Fibroblast of lung (primary cell): ENCODE measurements at places on chromosomes 3 and 15.

GRCh38 chr3:147099076-147099475, 307.3 kb downstream of the ZIC4 start:
- DNase-seq: peak; percentile 37

- no peak for DNase-seq
Observed at GRCh38 chr3:73681198-73681597, 56.5 kb upstream of the PDZRN3 start.

GRCh38 chr3:46700772-46701171, 420 bp upstream of the TMIE start:
- DNase-seq: no peak

DNA sequence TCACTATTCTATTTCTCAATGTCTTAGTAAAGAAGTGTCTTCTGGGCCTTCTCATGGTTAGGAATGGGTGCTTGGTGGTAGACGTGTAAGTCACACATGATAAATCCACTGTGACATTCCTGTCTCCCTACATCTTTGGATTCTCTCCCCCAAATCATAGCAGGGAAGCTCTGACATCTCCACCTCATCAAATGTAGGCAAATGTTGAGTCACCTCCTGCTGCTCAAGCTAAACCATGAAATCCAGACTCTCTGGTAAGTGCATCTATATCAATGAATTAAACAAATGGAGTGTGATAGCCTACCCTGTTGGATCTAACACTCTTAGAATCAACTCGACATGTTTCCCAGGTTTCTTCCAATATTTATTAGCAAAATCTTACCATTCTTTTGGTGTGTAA, 42.8 kb upstream of the RPL35A start:
- no peak for DNase-seq

DNA sequence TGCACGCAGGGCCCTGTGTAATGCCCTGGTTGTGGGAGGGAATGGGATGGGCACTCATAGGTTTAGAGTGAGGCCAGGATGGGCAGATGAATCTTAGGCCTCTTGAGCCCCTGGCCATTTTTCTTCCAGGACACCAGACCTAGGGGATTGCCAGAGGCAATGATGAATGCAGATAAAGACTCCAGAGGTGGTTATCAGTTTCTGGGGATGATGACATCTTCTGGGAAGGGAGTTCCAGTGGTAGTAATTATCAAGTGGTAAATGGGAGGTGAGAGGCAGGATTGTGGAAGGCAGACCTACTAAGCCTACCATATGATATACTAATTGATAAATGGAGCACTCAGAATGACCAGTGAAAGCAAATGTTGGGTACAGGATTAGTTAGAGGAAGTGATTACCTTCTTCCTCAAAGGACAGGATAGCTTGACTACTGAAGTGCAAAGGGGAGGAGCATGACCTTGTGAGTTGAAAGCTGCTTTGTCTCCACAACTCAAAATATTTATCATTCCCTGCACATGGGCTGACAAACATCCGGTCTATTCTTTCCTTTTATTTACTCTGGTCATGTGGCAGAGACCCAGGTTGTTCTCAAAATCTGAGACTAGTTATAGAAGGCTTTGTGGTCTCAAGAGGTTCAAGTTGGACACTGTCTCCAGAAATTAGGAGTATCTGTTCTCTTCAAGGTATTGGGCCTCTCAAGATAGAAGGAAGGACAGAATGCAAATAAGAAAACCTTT, 10.2 kb upstream of the MAPK6 start:
- DNase-seq: no peak

DNA sequence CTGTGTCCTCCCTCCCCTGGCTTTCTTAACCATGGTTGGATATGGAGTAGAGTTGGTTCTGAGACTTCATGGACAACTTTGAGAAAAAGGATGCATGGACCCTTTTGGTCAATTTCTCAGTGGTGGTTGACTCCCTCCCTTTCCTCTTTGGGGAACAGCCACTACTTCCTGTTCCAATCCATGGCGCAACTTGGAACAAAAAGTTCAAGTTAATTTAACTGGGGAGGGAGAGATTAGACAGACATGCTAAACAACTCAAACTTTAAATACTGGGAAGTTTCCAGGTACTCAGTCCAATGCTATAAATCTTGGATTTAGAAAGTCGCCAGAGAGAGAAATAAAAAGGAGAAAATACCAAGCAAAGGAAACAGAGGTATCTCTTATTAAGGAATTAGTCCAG, 202.2 kb downstream of the PDZRN3 start:
- peak; percentile 39 for DNase-seq

DNA sequence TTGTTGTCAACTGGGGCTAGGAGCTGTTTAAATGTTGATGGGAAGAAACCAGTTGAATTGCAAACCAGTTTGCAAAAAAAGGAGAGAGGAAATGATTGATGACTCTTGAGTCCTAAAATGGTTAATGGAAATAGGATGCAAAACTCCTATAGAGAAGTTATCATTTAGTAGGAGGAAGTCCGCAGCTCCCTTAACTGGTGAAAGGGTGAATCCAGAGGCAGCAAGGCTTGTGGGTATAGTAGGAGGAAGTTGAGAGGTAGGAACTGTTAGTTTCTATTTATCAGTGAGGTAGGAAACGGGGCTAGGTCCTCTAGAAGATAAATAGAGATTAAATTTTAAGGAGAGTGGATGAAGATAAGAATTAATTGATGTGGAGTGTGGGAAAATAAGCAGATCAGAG, 15.4 kb downstream of the IREB2 start:
- DNase-seq: no peak

DNA sequence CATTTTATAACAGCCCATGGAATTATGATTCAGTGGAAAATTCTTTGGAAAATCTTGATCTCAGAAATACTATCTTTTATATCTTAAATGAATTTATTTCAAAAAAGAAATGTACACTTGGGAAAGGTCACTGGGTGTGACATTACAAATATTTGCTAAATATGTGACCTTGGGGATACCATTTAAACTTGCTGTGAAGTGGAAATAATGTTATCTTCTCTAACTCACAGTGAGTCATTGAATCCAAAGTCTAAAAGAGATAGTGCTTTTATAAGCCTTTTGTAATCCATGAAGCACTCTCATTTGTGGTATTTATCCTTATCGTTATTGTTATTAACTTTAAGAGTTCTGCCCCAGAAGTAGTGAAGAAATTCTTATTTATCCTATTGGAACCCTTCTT, 289.8 kb upstream of the SEMA6D start:
- peak; percentile 37 for DNase-seq

- DNase-seq: no peak
Observed at GRCh38 chr3:53939813-53940212, 48.2 kb upstream of the SELENOK start.

DNA sequence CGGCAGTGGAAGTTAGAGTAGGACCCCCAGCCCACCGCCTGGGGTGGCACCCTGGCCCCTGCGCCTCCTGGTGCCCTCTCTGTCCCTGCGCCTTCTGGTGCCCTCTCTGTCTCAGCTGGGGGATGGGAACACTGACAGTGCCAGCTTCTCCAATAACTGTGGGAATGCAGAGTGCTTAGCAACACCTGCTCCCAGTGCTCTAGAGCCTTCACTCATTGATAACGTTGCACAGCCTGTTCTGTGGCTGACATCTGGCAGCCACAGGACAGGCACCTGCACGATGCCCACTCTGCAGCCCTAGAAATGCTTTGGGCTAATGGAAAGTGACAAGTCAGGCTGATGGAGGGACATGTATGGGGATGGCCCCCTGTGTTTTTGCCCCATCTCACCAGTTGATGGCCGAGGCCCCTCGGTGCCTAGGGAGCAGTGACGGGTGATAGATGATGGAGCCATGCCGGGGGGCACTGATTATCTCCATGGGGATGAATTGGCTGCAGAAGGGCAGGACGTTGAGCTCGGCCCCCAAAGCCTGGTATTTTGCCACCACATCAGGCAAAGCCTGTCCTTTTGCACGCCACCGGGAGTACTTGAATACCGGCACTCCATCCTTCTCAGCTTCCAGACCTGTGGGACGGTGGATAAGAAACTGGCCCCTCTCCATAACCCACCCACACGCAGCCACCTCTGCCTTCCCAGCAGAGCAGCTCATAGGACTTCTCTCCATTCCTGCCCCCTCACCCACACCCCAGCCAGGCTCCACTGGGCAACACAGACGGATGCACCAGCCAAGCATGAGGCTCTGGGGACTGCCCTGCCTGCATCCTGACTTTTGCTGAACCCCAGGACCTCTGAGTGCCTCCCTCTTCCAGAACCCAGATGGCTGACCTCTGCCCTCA, 22.1 kb downstream of the ALDH1L1 start:
- DNase-seq: no peak

DNA sequence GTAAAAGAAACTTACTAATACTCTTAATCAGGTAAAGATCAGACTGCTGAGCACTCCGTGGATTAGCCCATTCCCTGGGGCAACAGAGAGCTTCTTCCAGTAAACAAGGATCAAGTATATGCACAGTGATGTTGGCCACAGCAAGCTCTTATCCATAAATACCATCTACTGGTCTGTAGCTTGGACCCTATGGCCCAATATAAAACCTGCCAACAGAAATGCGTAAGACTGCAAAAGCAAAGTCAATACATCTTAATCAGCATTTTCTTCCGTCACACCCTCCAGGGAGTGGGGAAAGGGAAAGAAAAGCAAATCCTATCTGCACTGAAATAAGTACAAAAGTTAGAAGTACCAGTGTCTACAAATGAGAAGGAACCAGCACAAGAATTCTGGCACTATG, 1082.1 kb downstream of the ZPLD1 start:
- DNase-seq: no peak

GRCh38 chr15:33064878-33065277, 129.6 kb downstream of the FMN1 start:
- DNase-seq: peak; percentile 84

- no peak for DNase-seq
Observed at GRCh38 chr3:169835533-169835932, 22.8 kb upstream of the LRRC34 start.

GRCh38 chr3:176699288-176699687, 498.0 kb downstream of the TBL1XR1 start:
- DNase-seq: no peak

DNA sequence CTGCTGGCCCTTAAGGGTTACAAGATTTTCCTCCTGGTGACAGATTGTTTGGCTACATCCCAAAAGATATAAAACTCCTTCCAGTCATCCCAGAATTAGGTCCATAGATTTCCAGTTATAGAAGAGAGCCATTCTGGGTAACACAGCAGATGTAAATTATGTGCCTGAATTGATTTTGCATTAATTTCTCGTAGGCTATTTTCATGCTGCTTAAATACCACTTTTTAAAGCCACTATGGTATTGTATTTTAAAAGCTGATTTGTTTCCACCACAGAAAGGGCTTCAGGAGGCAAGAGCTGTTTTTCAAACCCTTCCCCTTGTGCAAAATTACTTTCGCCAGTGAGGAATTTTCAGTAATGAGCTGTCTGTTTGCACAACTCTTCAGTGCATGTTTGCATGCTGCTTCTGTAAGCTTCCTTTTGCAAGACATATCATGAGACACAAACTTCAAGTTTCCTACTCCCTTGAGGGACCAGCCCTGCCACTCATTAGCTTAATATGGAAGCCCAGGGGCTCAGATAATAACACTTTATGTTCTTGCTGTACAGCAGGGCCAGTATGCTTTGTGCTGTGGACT, 105.4 kb upstream of the TNIK start:
- DNase-seq: peak; percentile 55
